Left renal cortex interstitium (tissue), 4 donors: ENCODE measurements at places on chromosomes 1 and 21.

GRCh38 chr1:150080784-150081183 is 13.2 kb downstream of the VPS45 start:
- no peak for DNase-seq

DNA sequence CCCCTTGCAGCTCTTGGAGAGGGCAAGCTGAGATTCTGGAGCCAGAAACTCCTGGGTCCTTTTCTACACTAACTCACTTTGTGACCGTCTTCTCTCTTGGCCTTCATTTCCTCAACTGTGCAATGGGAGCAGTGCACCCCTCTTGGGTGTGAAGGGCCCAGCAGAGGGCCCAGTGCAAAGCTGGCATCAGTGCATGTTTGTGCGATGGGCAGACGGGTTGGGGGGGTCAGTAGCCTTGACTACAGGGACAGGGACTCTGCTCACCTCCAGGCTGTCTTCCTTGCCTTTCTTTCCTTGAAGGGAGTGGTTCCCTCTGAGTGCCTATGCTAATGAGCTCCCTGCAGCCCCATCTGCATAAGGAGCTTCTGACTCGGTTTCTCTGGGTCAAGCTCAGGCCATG is 51.0 kb downstream of the EDN2 start:
- no peak for DNase-seq

DNA sequence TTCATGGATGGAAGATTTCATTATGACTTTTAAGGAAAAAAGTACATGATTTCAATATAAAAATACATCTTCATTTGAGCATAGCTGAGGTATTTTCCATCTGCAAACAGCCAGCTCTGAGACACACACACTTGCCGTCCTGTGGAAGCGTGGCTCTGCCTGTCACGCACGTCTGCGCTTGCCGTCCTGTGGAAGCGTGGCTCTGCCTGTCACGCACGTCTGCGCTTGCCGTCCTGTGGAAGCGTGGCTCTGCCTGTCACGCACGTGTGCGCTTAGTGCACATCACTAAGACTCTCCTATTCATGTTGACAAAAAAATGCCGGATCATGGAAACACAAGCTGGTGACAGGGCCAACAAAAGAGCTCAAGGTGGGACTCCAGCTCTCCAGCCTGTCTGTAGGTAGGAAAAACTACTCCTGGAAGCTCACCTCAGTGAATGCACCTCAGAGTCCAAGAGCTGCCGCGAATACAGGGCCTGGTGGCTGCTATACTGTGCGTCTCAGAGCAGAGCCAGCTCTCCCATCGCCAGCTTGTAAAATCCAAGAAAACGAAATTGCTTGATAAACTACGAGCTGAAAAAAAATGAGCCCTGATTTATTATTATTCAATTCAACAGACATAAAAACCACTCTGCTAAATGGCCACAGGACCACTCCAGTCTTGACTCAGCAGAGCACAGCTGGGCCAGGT is 69.3 kb downstream of the SLC37A1 start:
- DNase-seq: no peak

GRCh38 chr1:36643371-36644270 is 160.9 kb upstream of the CSF3R start:
- DNase-seq: no peak

- no peak for DNase-seq
These were observed 54.5 kb upstream of the PLXNA2 start for GRCh38 chr1:208298593-208299269.

GRCh38 chr1:63466759-63467158 is 56.3 kb downstream of the ITGB3BP start:
- no peak for DNase-seq

GRCh38 chr1:13838236-13838635 is 138.2 kb downstream of the PRDM2 start:
- no peak for DNase-seq

DNA sequence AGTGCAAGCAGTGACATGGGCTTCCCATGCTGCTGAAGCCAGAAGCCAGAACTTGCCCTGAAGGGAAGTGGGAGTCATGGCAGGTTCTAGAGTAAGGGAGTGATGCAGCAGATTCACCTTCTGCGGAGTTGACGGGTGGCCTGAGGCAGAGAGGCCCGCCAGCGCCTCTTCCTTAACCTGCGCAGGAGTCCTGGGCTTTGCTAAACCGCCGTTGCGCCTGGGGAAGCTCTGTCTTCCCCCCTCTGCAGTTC is 67.3 kb downstream of the OBSCN start:
- no peak for DNase-seq

DNA sequence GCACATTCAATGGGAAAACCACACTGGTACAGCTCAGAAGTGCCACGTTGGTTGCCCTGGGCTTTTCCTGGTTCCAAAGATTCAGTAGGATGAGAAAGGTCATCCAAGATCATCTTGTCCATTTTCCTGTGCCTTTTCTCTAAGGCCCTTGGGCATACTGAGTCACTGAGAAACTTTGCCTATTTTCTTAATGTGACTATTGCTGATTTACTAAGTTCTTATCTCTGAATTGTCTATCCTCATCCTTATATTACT is 57.2 kb upstream of the HSD17B7 start:
- no peak for DNase-seq

- no peak for DNase-seq
These were observed 18.6 kb downstream of the DISP1 start for GRCh38 chr1:222833356-222833876.

DNA sequence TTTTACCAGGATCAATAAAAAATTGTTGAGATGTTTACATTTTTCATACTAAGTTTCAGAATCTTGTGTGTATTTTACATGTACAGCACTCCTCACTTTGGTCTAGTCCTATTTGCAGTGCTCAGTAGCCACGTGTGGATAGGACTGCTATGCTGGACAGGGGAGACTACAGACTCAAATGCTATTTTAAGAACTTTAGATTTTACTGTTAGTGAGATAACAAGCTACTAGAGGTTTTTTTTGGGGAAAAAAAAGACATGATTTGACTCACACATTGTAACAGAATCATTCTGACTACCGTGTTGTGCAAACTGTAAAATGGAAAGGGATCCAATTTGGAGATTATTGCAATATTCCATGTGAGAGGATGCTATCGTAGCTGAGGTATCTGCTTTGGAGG is 418.9 kb upstream of the PRMT6 start:
- DNase-seq: no peak

DNA sequence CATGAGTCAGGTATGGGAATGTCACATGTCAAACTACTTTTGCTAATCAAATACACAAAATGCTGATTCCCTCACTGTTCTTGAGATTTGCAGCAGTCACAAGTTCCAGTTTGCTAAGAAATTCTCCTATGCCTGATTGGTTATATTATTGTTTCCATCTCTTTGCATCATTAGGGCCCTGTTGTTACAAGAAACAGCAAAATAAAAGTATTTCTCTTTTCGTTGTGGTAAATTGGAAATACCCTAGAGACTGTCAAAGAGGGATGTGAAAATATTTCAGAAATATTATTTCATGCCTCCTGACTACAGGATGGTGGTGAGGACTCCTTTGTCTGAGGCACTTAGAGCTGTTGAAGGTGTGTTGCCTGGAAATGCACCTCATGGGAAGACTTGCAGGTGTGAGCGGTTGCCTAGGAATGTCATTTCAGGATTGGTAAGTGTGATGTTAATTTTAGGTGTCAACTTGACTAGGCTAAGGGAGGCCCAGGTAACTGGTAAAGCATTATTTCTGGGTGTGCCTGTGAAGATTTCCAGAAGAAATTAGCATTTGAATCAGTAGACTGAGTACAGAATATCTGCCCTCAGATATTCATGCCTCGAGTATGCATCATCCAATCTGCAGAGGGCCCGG is 117.4 kb downstream of the ROR1 start:
- DNase-seq: no peak
